ENCODE measurements at places on chromosomes 2 and 18. TPM values are rescaled to one million over a fixed set of nuclear protein-coding genes. Genes with fewer than 3 reads are reported as not detected.

SNORC gene
- total RNA-seq, result 9.8 TPM

CERKL gene
- 0.41 TPM for total RNA-seq

LOXL3 gene
- total RNA-seq, result 0.34 TPM

DSC2 gene
- 0.94 TPM for total RNA-seq

SLC8A1 gene
- 0.40 TPM for total RNA-seq

ZBTB7C gene
- total RNA-seq, result 0.02 TPM

TBR1 gene
- total RNA-seq, result 0.05 TPM

GATA6 gene
- total RNA-seq, result 2.6 TPM

C2orf72 gene
- 7.9 TPM for total RNA-seq

NGEF gene
- total RNA-seq, result 21.6 TPM

UGT1A5 gene
- not detected for total RNA-seq

WDR43 gene
- 76.4 TPM for total RNA-seq

FLACC1 gene
- total RNA-seq, result 0.18 TPM

PAX3 gene
- total RNA-seq, result not detected

CHAC2 gene
- 14.6 TPM for total RNA-seq

FOXI3 gene
- not detected for total RNA-seq

DCDC2C gene
- total RNA-seq, result 0.55 TPM

POMC gene
- not detected for total RNA-seq

Data from A549 treated with CORT108297 at 1 μM for 4 hours (cell line).